Daoy (cell line): ENCODE measurements at places on chromosomes 3 and 15.

GRCh38 chr3:14784087-14784681 is 34.6 kb upstream of the FGD5 start:
- peak; percentile 33 for DNase-seq

- no peak for DNase-seq
Measured at GRCh38 chr15:25689592-25689991, 173.5 kb downstream of the ATP10A start.

DNA sequence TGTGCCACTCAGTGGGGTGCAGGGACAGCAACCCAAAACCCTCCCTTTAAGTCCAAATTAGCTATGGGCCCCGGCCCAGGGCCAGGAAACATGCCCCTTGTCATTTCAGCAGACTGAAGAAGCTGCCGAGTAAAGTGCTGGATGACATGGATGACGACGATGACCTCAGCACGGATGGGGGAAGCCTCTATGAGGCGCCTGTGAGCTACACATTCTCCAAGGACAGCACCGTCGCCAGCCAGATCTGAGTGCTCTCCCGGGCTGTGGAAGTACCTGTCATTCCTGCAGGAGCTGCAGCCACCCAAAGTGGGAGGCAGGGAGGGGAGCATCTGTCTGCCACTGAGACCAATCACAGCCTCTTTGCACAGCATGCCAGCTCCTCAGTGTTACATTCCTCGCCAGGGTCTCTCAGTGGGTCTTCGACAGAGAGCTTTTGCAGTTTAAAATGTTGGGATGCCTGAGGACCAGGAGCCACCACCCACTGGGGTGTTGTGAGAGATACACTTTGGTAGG is 44.4 kb upstream of the MYZAP start:
- DNase-seq = no peak

- no peak for DNase-seq
Measured at GRCh38 chr15:75739791-75740190, 27.1 kb upstream of the CSPG4 start.

- DNase-seq = no peak
Measured at GRCh38 chr3:194857469-194858113, 171.9 kb downstream of the FAM43A start.

DNA sequence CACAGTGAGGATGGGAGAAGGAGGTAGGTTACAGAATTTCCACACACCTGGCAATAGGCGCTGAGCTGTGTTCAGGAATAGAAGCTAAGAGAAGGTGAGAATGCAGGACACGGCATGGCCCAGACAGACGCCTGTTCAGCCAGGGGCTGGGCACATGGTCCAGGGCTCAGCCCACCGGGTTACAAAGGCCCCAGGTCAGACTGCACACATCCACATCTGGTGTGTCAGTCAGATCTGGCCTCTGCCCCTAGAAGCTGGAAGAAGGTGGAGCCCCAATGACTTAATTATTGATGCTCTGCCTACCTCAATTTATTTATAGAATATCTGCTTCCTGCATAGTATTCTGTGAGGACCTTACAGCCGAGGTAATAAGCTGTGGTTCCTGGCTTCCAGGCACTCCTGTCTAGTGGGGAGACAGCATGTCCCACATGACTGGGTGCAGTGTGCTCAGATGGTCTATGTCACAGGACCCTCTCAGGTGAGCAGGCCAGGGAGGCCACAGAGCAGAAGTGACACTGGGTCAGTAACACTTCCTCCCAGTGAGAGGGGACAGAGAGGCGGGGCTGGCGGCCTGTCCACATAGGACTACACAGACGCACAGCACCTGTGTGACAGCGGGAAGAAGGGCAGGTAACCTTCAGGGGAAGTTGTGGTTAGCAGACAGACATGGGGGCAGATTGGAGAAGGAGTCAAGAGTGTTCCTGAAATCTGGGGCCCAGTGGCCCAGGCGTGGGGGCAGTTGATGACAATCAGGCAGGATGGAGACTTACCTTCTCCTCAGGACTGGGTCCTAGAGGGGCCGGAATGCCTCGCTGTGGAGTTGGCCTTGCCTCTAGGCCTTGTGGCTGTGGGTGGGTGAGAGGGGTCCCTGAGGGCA is 38.6 kb upstream of the PLXNA1 start:
- DNase-seq = no peak

DNA sequence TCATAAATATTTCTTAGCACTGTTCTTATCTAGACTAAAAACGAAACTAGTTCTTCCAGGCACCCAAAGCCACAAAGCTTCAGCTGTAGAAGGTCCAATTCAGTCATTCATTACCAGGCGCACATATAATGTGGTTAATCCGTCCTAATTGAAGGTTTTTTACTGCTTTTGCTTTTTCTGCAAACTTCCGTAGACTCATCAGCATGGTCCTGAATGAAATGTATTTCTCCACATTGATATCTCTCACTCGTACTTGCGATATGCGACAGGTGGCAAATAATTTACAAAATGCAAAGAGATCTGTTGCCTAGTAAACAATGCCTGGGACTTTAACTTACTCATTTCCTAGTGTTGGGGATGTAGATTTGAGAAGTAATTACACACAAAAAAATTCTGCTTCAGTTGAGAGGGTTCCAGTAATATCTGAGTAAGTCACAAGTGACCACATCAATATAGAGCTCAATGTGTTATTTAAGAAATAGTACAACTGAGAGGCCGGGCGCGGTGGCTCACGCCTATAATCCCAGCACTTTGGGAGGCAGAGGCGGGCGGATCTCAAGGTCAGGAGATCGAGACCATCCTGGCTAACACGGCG is 75.0 kb upstream of the MBNL1 start:
- no peak for DNase-seq

DNA sequence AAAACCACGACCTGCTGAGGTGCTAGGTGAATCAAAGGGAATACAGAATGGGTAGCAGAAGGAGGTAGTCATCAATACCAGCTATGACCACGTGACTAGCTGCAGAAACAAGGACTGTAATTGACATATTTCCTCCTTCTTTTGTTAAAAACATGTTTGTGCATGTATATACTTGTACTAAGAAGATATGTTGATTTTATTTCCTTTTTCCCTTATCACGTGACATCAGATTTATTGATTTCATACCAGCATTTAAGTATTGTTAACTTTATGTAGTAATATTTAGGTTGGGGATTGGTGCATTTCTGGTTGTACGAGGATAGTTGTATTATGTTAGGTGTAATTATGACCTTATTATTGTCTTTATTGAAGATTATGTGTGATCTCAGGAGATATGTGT is 36.2 kb downstream of the PEX5L start:
- DNase-seq = no peak

- no peak for DNase-seq
Measured at GRCh38 chr3:114418107-114418506, 124.3 kb downstream of the TIGIT start.

GRCh38 chr15:48888191-48888590 is 10.3 kb downstream of the EID1 start:
- DNase-seq = no peak

GRCh38 chr3:136562026-136562425 is 190.2 kb downstream of the STAG1 start:
- DNase-seq = no peak

DNA sequence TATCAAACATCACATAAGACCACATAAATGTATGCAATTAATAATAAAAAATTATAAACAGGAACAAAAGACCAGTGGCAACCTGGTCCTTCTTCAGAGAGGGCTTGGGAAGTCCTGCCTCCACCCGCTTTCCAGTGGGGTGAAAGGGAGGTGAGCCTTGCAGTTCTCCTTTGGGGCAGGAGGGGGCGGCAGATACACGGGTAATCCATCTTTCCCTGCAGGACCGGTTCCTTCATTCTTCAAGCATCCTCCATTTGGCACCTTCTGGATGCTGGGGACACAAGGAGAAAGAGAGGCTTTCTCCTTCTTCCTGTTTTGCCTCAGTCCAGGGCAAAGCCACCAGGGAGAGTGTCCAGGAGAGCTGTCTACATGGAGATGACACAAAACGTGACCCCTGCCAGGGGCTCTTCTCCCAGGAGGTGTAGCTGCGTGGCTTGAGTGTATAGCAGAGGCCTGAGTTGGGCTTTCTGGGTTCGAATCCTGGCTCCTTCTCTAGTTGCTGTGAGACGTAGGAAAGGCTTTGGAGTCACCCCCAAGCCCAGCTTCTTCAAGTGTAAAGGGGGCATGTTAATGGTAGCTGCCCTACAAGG is 23.2 kb downstream of the RPLP1 start:
- peak; percentile 76 for DNase-seq

GRCh38 chr15:33204926-33205325 is 10.4 kb upstream of the FMN1 start:
- DNase-seq = no peak

DNA sequence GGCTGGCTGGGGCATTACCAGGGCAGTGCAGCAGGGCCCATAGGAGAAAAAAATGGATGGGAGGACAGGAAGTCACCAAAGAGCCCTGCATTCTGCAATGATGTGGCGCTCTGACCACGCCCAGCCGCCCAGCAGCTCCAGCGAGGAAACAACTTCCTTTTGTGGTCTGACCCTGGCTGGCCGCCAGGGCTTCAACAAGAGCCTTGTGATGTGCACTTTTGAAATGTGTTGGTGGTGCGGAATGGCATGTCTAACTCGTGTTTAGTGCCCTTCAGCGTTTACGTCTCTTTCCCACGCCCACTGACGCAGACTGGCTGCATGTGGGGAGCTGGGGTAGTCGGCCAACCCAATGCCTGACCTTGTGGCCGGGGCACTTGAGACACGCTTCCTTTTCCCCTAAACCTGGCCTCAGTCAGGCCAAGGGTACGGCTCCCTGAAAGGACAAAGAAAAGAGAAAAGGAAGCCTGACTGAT is 81.9 kb upstream of the CTNNB1 start:
- peak; percentile 96 for DNase-seq

DNA sequence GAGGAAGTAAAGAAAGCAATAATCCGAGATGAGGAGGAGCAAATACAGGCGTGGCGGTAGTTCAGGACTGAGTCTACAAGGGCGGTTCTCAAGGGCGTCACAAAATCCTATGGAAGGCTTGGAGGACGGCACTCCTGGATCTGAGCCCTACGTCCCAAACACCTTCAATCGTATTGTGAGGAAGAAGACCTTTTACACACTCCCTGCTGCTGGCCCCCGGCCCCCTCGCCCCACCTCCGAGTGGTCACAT is 747 bp downstream of the PLD1 start:
- no peak for DNase-seq

DNA sequence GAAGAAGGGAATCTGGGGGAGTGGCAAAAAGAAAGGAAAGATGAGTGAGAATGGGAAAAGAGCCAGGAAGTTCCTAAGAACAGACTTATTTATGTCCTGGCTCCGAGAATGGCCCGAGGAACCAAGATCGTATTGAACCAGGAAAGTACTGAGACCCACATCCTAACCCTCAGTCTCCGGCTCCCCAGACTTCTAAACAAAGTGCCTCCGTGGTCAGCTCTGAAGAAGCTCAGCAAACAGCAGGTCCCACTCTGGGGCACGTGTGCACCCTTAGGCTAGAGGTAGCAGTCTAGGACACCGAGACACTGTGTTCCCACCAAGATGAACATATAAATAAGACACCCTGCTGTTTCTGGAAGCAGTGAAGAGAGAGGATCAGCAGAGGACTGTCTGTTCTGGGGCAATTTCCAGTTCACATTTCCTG is 307.4 kb downstream of the NTRK3 start:
- no peak for DNase-seq

DNA sequence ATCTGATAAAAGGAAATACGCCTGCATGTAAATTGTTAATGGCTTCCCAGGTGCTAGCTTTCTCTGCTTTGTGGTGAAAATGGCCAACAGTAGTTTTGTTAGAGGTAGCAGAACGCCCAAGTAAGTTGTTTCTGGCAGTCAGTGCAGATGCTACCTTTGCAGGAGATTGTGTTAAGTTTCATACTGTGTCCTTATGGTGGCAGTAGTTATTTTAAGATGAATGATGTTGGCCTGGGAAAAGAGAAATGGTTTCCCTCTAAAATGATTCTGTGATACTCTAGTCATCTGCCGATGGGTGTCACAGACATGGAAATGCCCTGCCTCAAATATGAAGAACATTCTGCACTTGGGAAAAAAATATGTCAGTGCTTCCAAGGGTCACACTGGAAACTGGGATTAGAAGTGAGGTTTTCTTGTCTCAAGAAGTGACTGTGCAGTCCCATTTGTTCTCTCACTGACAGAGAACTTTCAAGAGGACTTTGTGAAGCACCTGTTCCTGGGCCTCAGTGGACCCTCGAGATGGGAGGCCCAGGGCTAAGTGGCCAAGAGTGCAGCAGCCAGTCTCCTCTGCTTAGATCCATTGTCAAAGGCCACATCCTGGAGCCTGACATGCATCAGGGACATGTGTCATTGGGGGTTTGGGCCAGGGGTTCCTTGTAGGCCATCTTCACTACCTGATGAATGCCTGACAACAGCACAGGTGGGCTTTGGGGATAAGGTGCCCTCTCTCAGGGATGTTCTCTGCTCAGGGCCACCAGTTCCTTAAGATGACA is 393.3 kb downstream of the CACNA2D3 start:
- DNase-seq = no peak

- no peak for DNase-seq
Measured at GRCh38 chr15:101537483-101538080, 48.1 kb upstream of the PCSK6 start.

DNA sequence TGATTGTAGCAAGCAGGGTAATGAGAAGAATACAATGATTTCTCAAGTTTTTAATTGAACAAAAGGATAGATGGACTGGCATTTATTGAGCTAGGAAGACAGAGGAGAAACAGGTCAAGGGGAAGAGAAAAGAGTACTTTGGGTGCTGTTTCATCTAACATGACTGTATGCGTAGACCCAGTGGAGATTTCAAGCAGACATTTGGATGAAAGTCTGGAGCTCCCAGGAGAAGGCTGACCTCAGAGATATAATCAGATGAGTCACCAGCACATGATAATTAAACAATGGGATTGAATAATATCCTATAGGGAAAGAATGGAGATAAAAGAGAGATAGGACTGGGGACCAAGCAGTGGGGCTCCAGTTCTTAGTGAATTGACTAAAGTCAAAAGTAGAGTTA is 194.9 kb downstream of the ARRDC4 start:
- DNase-seq = peak; percentile 54

DNA sequence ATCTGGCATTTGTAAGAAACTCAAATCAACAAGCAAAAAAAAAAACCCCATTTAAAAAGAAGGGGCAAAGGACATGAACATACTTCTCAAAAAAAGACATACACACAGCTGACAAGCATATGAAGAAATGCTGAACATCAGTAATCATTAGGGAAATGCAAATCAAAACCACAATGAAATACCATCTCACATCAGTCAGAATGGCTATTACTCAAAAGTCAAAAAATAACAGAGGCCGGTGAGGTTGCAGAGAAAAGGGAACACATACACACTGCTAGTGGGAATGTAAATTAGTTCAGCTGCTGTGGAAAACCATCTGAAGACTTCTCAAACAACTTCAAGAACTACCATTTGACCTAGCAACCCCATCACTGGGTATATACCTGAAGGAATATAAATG is 199.4 kb upstream of the THBS1 start:
- DNase-seq = no peak

- no peak for DNase-seq
Measured at GRCh38 chr3:186053954-186054791, 54.7 kb downstream of the ETV5 start.

- no peak for DNase-seq
Measured at GRCh38 chr15:72156928-72157327, 38.7 kb downstream of the SENP8 start.

- no peak for DNase-seq
Measured at GRCh38 chr3:58531956-58532355, 5.0 kb downstream of the ACOX2 start.

GRCh38 chr15:91209318-91209717 is 109.3 kb downstream of the SV2B start:
- DNase-seq = no peak
